Astrocyte of the spinal cord (primary cell): ENCODE measurements at places on chromosomes 6 and 20.

GRCh38 chr6:836276-836853 lies 143.4 kb upstream of the EXOC2 start:
- no peak for DNase-seq

DNA sequence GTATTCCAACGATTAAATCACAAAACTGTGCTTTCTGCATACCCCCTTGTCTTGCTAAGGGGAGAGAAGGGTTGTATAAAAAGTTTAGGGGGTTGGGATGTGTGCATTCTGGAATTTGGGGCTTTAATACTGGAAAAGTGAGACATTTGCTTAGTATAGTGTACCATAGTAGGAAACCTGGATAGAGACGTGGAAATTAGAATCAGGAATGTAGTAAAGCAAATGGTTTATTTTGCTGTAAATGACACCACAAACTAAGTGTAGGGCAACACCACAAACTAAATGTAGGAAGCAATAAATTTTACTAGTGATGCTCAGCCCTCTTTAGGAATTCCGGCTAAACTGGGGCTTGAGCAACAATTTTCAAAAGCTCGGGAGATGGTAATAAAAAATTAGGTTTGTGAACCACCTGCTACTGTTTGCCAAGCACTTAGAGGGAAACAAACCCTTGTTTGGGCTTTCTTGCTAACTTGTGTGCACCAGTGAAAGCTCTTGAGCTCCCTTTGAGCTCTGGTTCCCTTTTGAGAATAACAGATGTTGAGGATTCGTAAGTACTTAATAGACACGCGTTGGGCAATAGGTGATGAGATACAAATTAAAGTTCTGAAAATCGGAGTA lies 13.8 kb downstream of the BRD2 start:
- no peak for DNase-seq

GRCh38 chr6:35594503-35595186 lies 81.9 kb upstream of the TULP1 start:
- no peak for DNase-seq

DNA sequence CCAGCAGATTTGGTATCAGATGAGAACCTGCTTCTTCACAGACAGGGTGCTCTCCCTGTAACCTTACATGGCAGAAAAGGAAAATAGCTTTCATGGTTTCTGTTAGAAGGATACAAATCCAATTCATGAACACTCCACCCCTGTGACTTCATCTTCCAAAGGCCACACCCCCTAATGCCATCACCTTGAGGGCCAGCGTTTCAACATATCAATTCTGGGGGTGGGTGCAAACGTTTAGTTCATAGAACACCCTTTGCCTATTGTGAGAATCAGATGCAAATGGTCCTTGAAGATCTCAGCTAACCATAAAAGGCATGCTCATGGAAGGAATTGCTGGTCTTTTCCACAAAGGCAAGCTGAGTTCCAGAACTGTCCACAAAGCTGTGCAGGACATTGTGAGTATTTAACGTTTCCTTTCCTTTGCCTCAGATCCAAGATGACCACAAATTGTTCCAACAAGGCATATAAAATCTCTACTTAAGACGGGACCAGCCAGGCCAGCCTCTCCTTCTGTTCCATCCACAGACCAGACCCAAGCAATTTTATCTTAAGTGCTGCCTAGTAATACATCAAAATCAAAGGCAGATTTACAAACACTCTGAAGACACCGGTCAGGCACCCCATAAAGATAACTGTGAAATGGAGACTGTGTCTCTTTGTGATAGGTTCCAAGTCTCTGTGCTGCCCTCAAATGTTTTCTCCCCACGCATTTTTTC lies 34.7 kb upstream of the SSTR4 start:
- DNase-seq: no peak

- no peak for DNase-seq
These were observed 5.3 kb downstream of the CDKN1A start for GRCh38 chr6:36683656-36684446.

GRCh38 chr20:22795433-22795832 lies 211.1 kb upstream of the FOXA2 start:
- no peak for DNase-seq

- DNase-seq: peak; percentile 68
These were observed 23.8 kb upstream of the FBXO9 start for GRCh38 chr6:53041356-53041755.

- no peak for DNase-seq
These were observed 39.0 kb upstream of the SUPT3H start for GRCh38 chr6:45416700-45417099.

GRCh38 chr6:15287670-15288375 lies 42.0 kb downstream of the JARID2 start:
- DNase-seq: no peak

- DNase-seq: no peak
These were observed 17.6 kb downstream of the SYTL3 start for GRCh38 chr6:158667360-158667981.

- no peak for DNase-seq
These were observed 299.1 kb upstream of the PRDM1 start for GRCh38 chr6:105786890-105787655.

GRCh38 chr6:27176523-27177484 lies 70.7 kb upstream of the PRSS16 start:
- peak; percentile 76 for DNase-seq

GRCh38 chr6:127225497-127225896 lies 41.2 kb upstream of the RNF146 start:
- DNase-seq: no peak

DNA sequence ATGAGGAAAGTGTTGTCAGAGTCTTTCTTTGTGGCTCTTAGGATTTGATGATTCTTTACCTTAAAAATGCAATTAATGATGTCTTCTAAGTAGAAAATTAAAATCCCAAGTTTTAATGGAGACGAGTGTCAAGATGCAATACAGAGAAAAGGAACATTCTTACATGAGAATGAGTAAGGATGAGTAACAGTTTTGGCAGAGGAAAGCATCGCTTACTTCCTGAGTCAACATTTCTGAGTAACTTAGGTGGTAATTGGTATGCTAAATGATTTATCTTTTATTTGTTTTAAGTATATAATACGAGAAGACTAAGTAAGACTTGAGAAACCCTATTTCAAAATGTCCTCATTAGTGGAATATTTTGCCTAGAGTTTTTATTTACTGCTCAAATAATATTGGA lies 101.3 kb downstream of the RTN4IP1 start:
- peak; percentile 96 for DNase-seq

DNA sequence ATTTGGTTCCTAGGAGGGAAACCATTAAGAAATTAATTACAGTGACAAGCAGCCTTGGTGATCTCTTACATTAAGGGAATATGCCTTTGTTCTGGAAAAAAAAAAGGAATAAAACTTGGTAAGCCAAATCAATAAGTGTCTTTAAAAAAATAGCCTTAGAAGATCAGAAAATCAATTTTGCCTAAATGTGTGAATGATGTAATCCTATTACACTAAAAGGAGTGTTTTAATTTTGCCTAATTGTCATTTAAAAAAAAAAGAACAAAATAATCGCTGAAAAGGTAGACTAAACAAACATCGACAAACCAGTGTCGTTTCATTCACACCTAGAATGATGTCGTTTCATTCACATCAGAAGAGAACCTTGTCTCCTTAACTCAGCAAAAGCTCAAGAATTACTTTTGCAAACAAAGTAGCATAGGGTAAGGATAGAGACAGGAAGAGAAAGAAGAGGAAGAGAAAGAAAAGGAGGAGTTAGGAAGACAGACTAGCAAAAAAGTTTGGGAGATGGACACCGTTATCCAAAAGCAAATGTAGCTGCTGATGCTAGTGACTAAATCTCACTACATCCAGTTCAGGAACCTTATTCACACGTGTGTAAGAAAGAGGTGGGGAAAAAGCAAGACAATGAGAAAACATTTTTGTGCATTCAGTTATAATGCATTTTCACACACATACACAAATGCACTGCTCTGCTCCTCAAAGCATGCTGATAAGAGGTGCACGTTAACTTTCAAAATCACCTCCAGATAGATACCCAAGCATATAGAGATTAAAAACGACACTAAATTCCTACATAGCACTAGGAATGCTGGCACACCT lies 60.6 kb downstream of the HIVEP2 start:
- no peak for DNase-seq

- DNase-seq: no peak
These were observed 78.4 kb downstream of the ERMARD start for GRCh38 chr6:169829786-169830185.

DNA sequence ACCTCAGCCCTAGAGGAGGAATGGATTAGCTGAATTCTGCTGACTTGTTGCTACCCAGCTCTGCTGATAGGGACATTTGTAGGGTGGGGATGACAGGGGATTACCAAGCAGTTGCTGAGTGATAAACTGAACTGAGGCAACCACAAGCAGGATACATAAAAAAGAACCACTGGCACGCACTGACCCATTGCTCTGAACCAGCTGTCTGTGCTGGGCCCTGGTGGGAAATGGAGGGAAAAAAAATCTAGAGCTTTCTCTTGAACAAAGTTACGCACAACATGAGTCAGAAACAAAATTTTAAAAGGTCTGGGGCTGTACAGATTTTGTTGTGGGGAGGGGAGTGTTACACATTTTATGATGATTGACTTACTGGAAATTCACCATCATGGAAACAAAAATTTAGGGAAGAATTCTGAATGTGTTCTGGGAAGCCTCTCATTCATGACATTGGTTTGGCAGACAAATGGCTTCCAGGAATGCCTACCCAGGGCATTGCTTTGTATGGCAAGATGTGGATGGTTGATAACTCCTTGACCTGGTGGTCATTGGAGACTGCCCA lies 37.7 kb downstream of the FOXO3 start:
- DNase-seq: peak; percentile 48

DNA sequence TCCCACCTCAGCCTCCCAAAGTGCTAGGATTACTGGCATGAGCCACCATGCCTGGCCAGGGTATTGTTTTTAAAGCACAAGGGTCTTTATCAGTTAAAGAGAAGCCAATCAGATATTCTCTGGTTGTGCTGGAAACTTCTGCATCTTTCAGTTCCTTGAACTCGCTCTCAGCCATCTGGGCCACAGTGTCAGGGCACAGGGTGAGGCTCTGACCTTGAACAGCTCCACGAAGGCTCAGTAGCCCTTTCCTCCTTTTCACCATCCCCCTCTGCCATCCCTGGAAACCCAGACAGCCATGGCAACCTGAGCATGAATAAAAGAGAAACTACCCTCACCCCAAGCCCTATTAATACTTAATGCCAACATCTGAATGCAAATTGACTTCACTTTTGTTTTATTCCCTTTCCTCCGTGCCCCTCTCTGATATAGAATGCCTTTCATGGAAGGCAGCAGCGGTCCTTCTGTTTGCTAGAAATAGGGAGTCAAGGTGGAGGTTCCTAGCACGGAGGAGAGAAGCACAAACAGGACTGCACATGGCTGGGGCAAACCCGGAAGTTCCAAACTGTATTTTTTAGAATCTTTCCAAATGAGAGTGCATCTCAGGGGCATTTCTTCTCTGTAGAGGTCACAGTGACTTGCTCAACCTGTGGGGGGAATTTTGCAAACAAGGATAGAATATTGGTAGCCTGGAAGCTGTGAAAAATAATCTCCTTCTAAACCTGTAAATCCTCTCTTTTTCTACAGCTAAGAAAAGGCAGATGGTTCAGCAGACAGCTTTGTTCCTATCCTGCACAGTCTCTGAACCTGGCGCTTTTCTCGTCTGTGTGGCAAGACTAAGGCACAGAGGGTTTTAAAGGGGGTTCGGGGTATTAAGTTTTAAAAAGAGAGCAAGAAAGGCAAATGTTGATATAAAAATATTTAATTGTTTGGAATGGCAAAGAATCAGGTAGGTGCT lies 176.4 kb upstream of the RREB1 start:
- no peak for DNase-seq

- DNase-seq: no peak
These were observed 145.4 kb downstream of the FOXA2 start for GRCh38 chr20:22438926-22439325.

GRCh38 chr20:17017232-17017631 lies 209.6 kb upstream of the PCSK2 start:
- DNase-seq: no peak

- DNase-seq: peak; percentile 68
These were observed 2.1 kb downstream of the RAET1E start for GRCh38 chr6:149895833-149896271.

DNA sequence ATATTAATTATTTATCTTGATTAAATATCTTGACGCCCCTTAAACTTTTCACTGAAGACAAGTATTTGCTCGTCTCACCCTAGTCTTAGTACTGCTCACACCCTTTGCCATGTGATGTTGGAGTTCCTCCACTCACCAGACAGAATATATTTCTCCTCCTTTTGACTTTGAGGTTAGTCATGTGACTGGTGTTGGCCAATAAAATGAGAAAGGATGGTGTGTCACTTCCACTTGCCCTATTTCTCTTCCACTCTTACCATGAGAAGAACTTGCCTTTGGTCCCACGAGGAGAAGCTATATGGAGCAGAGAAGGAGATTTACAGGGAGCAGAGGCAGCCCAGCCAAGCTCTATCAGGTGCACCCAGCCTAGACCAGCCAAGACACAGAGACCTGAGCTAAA lies 64.9 kb upstream of the TAB2 start:
- no peak for DNase-seq

GRCh38 chr6:44662461-44663121 lies 275.1 kb downstream of the CDC5L start:
- DNase-seq: peak; percentile 92

DNA sequence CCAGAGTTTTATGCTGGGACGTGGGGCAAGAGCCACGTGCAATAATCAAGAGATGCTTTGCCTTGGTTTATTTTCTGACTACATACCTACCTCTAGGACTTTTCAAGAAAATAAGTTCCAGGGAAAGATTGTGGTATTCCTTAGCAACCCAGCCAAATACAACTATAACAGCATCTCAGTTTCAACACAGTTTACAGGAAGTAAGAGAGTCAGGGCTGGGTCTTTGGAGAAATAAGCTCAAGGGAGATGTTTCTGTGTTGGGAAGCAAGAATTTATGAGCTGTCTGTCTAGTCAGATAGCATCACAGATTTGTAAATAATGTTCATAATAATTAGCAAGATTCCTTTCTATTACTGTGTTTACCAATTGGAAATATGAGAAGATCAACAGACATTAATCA lies 35.1 kb downstream of the MAP3K5 start:
- peak; percentile 29 for DNase-seq

DNA sequence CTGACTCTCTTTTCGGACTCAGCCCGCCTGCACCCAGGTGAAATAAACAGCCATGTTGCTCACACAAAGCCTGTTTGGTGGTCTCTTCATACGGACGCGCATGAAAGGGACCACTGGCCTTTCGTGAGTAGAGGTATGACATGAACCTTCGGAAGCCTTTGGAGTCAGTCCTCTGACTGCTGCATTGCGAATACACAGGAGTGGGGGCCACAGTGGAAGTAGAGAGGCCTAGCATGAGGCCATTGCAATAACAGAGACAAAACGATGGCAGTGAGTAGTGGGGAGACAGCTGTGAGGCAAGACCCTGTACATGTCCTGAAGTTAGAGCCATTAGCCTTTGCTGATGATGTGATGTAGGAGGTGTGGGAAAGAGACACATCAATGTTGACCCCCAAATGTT lies 56.4 kb downstream of the SMPDL3A start:
- DNase-seq: no peak
